ENCODE measurements at places on chromosomes 1 and 21. TPM values are rescaled to one million over a fixed set of nuclear protein-coding genes. Genes with fewer than 3 reads are reported as not detected.
A peak's percentile ranks its signal among the peaks of the same experiment; 100 is the strongest.

GRCh38 chr1:147545133-147545532, 3.8 kb downstream of the BCL9 start:
- peak; percentile 23 for DNase-seq

- no peak for DNase-seq
These were observed 125.4 kb upstream of the IGSF21 start for GRCh38 chr1:17982197-17982596.

GRCh38 chr1:159866066-159866465, 3.6 kb upstream of the VSIG8 start:
- DNase-seq: no peak

GRCh38 chr1:167135281-167135840, 41.5 kb downstream of the STYXL2 start:
- no peak for DNase-seq

AADACL3 gene
- total RNA-seq: not detected
